RWPE2 (cell line): ENCODE measurements at places on chromosomes 3 and 15.

- H3K27me3 ChIP-seq, result no peaks in the 10 kb centered on the region
- DNase-seq, result no peak
- no peak overlapping the region for H3K4me3 ChIP-seq
- peaks cover under 1% of the 10 kb centered on the region for H3K4me1 ChIP-seq
- H3K36me3 ChIP-seq, result no peaks in the 10 kb centered on the region
- H3K27ac ChIP-seq, result no peak overlapping the region
These were observed 949.4 kb downstream of the ROBO1 start for GRCh38 chr3:78818161-78818985.

GRCh38 chr15:25435474-25436243 lies 3.2 kb downstream of the UBE3A start:
- no peak for DNase-seq
- peaks cover 22% of the 10 kb centered on the region for H3K4me1 ChIP-seq
- no peaks in the 10 kb centered on the region for H3K27me3 ChIP-seq

- peaks cover 15% of the 10 kb centered on the region for H3K36me3 ChIP-seq
- H3K4me3 ChIP-seq, result no peak overlapping the region
- no peaks in the 10 kb centered on the region for H3K27me3 ChIP-seq
- H3K4me1 ChIP-seq, result peaks cover 17% of the 10 kb centered on the region
These were observed 54.0 kb downstream of the MBNL1 start for GRCh38 chr3:152322756-152323155.

DNA sequence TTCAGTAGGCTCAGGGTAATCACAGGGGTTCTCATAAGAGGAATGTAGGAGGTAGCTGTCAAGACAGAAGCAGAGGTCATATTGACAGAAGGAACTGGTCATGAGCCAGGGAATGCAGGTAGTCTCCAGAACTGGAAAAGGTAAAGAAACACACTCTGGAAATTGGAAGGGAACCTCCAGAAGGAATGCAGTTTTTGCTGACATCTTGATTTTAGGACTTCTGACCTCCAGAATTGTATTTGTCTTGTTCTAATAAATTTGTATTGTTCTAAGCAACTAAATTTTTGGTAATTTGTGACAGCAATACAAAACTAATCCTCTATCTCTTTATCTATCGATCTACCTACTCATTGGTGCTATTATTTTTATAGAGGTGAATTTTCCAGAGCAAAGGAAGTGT lies 49.2 kb downstream of the OTOL1 start:
- no peak for DNase-seq
- no peaks in the 10 kb centered on the region for H3K36me3 ChIP-seq
- no peak overlapping the region for H3K4me3 ChIP-seq
- H3K27ac ChIP-seq, result no peak overlapping the region

- no peak overlapping the region for H3K4me3 ChIP-seq
- H3K27ac ChIP-seq, result no peak overlapping the region
- peaks cover 8% of the 10 kb centered on the region for H3K4me1 ChIP-seq
- no peaks in the 10 kb centered on the region for H3K27me3 ChIP-seq
- no peak for DNase-seq
These were observed 189.8 kb downstream of the PLOD2 start for GRCh38 chr3:145971186-145971585.

DNA sequence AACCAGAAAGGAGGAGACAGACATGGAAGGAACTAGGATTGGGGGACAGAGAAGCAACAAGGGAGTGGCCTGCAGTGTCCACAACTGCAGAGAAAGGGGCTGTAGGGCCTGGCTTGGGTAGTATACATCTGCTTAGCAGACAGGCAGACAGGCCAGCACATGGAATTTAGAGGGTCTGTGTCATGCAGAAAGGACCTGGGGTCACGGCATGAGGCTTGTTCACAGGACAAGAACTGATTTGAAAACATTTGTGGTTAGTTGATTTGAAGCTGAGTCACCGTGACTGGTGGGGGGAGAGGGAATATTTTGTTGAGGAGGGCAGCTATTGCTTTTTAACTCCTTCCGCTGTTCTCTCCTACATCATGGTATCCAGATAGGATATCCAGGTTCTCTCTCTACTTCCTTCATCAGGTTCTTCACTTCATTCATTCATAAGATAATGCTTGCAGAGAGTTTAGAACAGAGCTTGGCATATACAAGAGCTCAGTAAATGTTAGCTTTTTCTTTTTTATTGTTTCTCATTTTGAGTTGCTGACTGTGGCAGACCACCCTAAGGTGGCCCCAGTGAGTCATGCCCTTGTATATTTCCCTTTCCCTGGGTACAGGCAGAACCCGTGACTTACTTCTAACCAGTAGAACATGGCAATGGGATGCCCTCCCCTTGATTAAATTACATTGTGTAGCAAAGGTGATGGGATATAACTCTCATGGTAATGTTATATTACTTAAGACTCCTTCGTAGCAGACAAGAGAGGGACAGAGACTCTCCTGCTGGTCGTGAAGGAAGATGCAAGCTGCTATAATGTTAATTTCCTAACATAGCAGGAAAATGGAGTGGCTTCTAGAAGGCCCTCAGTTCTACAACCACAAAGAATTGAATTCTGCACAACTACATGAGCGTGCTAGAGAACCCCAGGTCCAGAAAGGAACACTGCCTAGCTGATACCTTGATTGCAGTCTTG lies 95.0 kb upstream of the NMNAT3 start:
- DNase-seq, result no peak
- H3K27ac ChIP-seq, result no peak overlapping the region
- no peaks in the 10 kb centered on the region for H3K36me3 ChIP-seq
- H3K27me3 ChIP-seq, result no peaks in the 10 kb centered on the region
- H3K4me1 ChIP-seq, result peaks cover 11% of the 10 kb centered on the region
- H3K4me3 ChIP-seq, result no peak overlapping the region

- H3K27me3 ChIP-seq, result no peaks in the 10 kb centered on the region
- H3K27ac ChIP-seq, result no peak overlapping the region
- no peak overlapping the region for H3K4me3 ChIP-seq
- DNase-seq, result no peak
- peaks cover 5% of the 10 kb centered on the region for H3K4me1 ChIP-seq
These were observed 78.6 kb upstream of the TSEN2 start for GRCh38 chr3:12405432-12406272.

DNA sequence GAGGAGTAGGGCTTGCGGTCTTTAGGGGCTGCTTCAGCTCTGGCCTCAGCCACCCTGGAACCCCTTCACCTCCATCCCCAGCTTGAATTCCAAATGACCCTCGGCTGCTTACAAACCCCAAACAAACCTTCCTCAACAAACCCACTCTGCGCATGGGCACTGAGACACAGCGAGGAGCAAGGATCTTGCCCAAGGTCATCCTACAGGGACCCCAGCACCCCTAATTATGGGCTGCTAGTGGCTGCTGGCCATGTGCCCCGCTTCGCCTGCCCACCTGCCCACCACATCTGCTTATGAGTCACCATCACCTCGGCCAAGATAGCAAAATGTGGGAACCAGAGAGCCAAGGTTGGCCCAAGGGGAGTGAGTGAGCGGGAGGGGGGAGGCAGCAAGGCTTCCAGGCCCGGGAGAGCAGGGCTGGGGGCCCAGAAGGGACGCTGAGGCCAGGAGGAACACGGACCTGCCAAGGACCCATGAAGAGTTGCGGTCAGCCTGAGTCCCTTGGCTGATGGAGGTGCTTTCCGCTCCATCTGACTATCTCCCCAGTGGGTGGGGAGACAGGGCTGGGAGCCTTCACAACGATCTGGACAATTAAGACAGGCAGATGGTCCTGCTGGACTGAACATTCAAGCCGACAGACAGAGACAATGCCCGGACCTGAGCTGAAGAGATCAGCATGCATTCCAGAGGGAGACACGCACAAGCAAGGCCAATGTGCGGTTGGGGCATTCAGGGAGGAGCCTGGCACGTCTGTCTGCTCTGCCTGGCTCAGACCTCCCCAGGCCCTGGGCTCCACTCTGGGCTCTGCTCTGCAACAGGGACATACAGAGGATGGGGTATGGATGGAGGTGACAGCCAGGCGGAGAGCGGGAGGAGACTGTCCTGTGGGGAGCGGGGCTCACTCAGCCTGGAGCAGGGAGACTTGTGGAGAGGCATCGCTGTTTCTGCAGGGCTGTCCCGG lies 10.8 kb upstream of the GRIP2 start:
- no peaks in the 10 kb centered on the region for H3K4me1 ChIP-seq
- DNase-seq, result no peak
- no peaks in the 10 kb centered on the region for H3K27me3 ChIP-seq
- no peak overlapping the region for H3K27ac ChIP-seq
- H3K4me3 ChIP-seq, result no peak overlapping the region
- H3K36me3 ChIP-seq, result no peaks in the 10 kb centered on the region

DNA sequence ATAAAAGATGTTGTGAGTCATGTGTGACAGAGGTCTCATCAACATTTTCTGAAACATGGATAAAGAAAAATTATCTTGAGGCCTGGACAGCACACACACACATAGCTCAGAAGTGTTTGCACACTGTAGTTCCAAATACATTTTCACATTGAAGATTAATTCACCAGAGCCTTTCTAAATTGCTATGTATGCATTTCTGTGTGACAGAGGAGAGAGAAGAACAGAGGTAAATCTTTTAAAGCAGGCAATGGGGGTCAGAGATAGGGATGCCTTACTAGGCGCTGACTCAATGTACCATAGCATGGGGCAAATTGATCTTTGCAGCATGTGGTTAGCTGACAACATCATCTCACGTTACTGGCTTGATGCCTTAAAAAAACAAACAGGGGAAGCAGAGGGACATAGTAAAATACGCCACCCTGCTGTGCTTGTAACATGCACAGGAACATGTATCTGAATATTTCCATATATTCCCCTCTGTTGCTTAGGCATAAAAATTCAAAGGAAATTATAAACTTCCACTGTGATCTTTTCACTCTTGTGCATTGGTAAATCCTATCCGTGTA lies 7.7 kb downstream of the POU1F1 start:
- H3K4me3 ChIP-seq, result no peak overlapping the region
- no peaks in the 10 kb centered on the region for H3K4me1 ChIP-seq
- no peaks in the 10 kb centered on the region for H3K27me3 ChIP-seq
- DNase-seq, result no peak
- no peak overlapping the region for H3K27ac ChIP-seq

DNA sequence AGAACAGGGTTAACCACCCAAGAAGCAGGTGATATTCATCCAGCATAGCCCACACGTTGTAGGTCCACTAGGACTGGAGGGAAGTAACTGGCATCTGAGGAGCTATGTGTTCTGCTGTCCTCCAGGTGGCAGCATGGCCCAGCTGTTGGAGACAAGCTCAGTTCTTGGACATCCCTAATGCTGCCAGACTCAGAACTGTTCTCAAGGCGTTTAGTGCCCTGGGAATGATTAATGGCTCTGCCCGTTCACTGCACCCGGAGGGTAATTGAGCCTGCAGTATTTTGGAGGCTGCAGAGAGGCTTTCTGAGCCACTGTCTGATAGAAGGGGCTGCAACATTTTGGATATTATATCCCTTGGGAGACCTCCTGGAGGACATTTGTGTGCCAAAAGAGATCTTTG lies 521.3 kb upstream of the SEMA6D start:
- H3K4me3 ChIP-seq, result no peak overlapping the region
- no peaks in the 10 kb centered on the region for H3K27me3 ChIP-seq
- DNase-seq, result peak; percentile 80

DNA sequence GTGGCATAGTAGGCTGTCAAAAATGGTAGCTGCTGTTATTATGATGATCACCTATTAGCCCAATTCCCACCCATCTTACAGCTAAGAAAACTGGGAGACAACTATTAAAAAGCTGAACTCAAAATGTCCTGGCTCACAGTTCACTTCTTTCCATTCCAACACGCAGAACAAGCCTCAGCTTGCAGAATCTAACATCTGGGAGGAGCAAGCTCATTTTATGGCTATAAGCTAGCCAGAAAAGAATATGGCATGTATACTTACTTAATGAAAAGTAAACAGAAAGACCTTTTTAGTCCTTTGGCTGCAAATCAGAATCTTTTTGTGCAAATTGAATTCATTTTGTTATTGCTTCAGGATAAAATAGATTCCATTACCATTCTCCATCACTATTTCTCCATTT lies 34.8 kb upstream of the CFAP20DC start:
- H3K4me3 ChIP-seq, result no peak overlapping the region
- no peaks in the 10 kb centered on the region for H3K27me3 ChIP-seq
- peaks cover 11% of the 10 kb centered on the region for H3K4me1 ChIP-seq
- H3K36me3 ChIP-seq, result no peaks in the 10 kb centered on the region
- no peak for DNase-seq
